Thoracic aorta (tissue), 2 donors: ENCODE measurements at places on chromosomes 13 and 19. TPM values are rescaled to one million over a fixed set of nuclear protein-coding genes. Genes with fewer than 3 reads are reported as not detected.

The CLDN10 gene
- not detected for total RNA-seq

The RNF225 gene
- not detected for total RNA-seq

The WDR87 gene
- not detected for total RNA-seq

The MEF2B gene
- total RNA-seq: 2.0 TPM

The HOOK2 gene
- total RNA-seq: 102 TPM

GRCh38 chr19:47350630-47351029, 1.5 kb downstream of the DHX34 start:
- DNase-seq: no peak
- H3K27ac ChIP-seq: no peak overlapping the region
- no peaks in the 10 kb centered on the region for H3K27me3 ChIP-seq
- peaks cover 26% of the 10 kb centered on the region for H3K36me3 ChIP-seq

DNA sequence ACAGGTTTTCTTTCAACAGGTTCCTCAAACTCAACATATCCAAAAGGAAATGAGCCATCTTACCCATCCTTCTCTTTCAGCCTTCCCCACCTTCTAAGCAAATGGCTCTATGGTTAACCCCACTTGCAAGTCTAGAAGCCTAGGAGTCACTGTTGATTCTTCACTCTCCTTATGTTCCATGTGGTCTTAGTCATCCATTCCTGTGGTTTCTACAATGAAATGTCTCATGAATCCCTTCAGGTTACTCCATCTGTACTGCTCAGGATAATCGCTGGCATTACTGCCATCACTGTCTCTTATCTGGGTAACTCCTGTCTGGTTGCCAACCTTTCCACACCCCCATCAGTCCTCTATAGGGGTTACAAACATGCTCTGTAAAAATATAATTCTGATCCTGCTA, 381.3 kb downstream of the ENOX1 start:
- no peaks in the 10 kb centered on the region for H3K4me1 ChIP-seq
- no peak for DNase-seq
- H3K27me3 ChIP-seq: no peaks in the 10 kb centered on the region
- H3K27ac ChIP-seq: no peak overlapping the region

DNA sequence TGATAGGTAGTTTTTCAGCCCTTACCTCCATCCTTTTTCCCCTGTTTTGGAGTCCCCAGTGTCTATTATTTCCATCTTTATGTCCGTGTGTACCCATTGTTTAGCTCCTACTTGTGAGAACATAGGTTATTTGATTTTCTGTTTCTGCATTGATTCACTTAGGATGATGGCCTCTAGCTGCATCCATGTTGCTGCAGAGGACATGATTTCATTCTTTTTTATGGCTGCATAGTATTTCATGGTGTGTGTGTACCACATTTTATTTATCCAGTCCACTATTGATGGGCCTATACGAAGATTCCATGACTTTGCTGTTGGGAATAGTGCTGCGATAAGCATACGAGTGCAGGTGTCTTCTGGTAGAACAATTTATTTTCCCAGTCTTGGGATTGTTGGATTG, 15.0 kb upstream of the ZNF527 start:
- H3K27me3 ChIP-seq: no peaks in the 10 kb centered on the region
- H3K27ac ChIP-seq: no peak overlapping the region
- H3K36me3 ChIP-seq: peaks cover 21% of the 10 kb centered on the region
- no peaks in the 10 kb centered on the region for H3K4me1 ChIP-seq
- no peak overlapping the region for H3K4me3 ChIP-seq

DNA sequence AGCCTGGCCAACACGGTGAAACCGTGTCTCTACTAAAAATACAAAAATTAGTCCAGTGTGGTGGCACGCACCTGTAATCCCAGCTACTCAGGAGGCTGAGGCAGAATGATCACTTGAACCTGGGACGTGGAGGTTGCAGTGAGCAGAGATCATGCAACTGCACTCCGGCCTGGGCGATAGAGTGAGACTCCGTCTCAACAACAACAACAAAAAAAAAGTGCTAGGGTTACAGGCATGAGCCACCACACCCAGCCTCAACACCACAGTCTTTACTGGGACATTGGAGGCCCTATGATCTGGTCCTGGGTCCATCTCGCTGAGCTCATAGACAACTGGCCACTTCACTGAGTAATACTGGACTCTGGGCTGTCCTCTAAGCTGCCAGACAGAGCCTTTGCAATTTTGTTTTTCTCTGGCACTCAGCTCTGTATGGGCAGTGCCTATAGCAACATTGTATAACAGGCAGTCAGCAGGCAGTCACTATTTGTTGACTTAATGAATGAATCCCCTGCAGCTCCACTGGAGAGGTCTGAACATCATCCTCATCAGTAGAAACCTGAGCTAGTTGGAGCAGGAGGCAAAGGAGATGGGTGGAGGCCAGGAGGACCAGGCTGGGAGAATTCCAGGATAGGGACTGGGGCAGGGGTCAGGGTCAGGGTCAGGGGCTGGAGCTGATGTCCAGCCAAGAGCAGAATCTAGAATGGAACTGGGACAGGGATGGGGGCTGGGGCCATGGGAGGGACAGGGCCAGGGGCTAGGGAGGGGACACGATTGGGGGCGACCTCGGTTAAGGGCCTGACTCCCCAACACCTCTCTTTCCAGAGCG, 8.1 kb downstream of the BLOC1S3 start:
- H3K4me1 ChIP-seq: no peaks in the 10 kb centered on the region
- H3K36me3 ChIP-seq: peaks cover under 1% of the 10 kb centered on the region
- no peak overlapping the region for H3K4me3 ChIP-seq

GRCh38 chr13:100478107-100478809, 110.3 kb downstream of the GGACT start:
- no peaks in the 10 kb centered on the region for H3K27me3 ChIP-seq
- DNase-seq: no peak
- no peak overlapping the region for H3K4me3 ChIP-seq
- H3K36me3 ChIP-seq: no peaks in the 10 kb centered on the region
- no peak overlapping the region for H3K27ac ChIP-seq
- H3K4me1 ChIP-seq: no peaks in the 10 kb centered on the region

- H3K36me3 ChIP-seq: no peaks in the 10 kb centered on the region
- H3K27ac ChIP-seq: no peak overlapping the region
- H3K27me3 ChIP-seq: no peaks in the 10 kb centered on the region
- H3K4me1 ChIP-seq: no peaks in the 10 kb centered on the region
- H3K4me3 ChIP-seq: no peak overlapping the region
Observed at GRCh38 chr13:90742381-90742780, 605.1 kb upstream of the MIR17HG start.

DNA sequence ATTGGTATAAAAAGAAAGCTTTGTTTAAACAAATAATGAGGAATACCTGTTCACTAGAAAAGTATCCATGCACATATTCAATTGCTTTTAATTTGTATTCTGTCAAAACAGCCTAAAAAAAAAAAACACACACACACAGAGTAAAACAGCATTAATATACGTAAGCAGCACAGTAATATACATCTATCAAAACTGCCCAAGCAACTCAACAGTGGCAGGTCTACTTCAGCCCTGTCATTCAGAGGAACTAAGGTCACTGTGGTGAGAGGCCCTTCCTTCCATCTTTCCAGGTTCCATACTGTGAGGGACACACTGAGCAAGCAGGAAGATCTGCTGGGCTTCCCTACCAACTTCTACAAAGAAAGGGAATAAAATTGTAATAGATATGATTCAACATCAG, 3.8 kb downstream of the PROSER1 start:
- no peak overlapping the region for H3K27ac ChIP-seq
- H3K36me3 ChIP-seq: no peaks in the 10 kb centered on the region
- no peak overlapping the region for H3K4me3 ChIP-seq
- H3K4me1 ChIP-seq: peaks cover 34% of the 10 kb centered on the region
- no peaks in the 10 kb centered on the region for H3K27me3 ChIP-seq

- no peak for DNase-seq
- H3K4me1 ChIP-seq: no peaks in the 10 kb centered on the region
- no peaks in the 10 kb centered on the region for H3K27me3 ChIP-seq
Observed at GRCh38 chr19:58268344-58268743, 10.4 kb upstream of the ZNF8 start.

DNA sequence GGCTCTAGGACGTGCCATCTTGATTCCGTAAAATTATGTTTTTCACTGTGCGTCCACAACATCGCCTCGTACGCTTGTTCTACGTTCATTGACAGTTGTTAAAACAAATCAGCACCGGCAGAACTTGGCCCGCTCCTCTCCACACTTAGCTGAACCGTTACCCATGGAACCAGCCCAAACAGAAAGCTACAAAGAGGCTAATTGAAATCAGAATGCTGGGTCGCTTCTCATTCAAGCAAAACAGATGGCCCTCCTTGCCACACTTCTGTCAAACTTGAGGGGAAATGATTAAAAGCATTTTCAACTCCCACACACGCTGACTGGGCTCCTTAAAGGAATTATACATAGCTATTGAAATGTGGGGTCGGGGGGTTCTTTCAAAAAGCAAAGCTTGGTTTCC, 71.6 kb downstream of the TM9SF2 start:
- no peaks in the 10 kb centered on the region for H3K36me3 ChIP-seq
- no peak overlapping the region for H3K4me3 ChIP-seq
- no peaks in the 10 kb centered on the region for H3K27me3 ChIP-seq
- DNase-seq: no peak
- no peak overlapping the region for H3K27ac ChIP-seq

- H3K36me3 ChIP-seq: no peaks in the 10 kb centered on the region
- no peak overlapping the region for H3K4me3 ChIP-seq
- H3K27ac ChIP-seq: no peak overlapping the region
Observed at GRCh38 chr13:110593430-110594130, 21.8 kb upstream of the NAXD start.

GRCh38 chr19:5663904-5664303, 16.4 kb downstream of the MICOS13 start:
- no peaks in the 10 kb centered on the region for H3K27me3 ChIP-seq
- DNase-seq: no peak
- no peaks in the 10 kb centered on the region for H3K4me1 ChIP-seq
- H3K4me3 ChIP-seq: no peak overlapping the region
- H3K36me3 ChIP-seq: peaks cover 80% of the 10 kb centered on the region

DNA sequence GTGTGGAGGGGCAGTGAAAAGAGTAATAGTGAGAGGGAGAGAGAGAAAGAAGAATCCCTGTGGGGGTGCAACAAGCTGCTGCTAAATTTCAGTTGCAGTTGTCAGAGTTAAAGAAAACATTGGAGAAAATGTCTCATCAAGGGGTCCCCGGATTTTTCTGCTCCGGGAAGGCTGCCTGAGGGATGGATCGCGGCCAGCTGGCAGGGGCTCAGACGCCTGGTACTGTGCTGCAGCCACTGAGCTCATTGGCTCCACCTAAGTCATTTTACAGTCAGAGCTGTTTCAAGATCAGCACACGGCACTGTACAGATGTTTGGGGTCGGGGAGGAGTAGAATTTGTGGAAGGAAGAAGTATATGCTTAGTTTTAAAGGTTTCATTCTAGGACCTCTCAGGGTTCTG, 106.2 kb downstream of the SHISA2 start:
- no peaks in the 10 kb centered on the region for H3K27me3 ChIP-seq
- no peak overlapping the region for H3K4me3 ChIP-seq

DNA sequence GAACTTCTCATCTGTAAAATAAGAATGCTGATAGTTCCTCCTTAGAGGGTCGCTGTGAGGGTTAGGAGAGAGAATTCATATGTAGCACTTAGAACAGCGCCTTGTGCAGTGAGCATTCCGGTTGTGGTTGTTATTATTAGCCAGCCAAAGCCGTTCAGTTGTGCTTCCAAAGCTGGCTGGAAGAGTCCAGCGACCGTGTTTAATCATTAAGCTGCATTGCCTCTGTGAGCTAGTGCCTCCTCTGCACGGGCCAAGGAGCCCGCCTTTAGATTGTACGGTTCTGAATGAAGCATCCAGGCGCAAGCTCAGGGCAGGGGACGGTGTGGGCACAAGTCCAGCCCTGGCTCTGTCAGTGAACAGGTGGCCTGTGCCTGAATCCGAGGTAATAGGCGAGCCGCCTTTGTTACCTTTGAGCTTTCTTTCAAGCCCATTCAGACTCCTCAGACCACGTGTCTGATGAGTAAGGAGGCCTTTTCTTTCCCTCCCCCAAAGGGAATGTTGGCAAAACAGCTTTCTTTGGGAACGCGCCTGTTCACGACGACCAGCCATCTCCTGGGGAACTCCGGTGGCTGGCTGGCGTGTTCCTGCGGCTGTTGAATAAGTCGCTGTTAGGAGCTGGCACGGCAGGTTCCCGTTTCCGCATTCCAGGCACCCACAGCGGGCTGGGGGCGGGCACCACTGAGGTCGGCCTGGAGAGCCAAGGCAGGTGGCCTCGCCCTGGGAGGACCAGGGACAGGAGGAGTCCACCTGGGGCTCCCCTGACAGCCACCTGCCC, 25.1 kb downstream of the SIPA1L3 start:
- peak; percentile 21 for DNase-seq
- peak overlapping the region; percentile 55 for H3K4me3 ChIP-seq
- H3K4me1 ChIP-seq: peaks cover 12% of the 10 kb centered on the region
- no peaks in the 10 kb centered on the region for H3K27me3 ChIP-seq
- no peaks in the 10 kb centered on the region for H3K36me3 ChIP-seq

- no peaks in the 10 kb centered on the region for H3K36me3 ChIP-seq
- no peak overlapping the region for H3K27ac ChIP-seq
- no peak for DNase-seq
- H3K4me3 ChIP-seq: no peak overlapping the region
Observed at GRCh38 chr13:98981369-98982080, 3.7 kb upstream of the DOCK9 start.

DNA sequence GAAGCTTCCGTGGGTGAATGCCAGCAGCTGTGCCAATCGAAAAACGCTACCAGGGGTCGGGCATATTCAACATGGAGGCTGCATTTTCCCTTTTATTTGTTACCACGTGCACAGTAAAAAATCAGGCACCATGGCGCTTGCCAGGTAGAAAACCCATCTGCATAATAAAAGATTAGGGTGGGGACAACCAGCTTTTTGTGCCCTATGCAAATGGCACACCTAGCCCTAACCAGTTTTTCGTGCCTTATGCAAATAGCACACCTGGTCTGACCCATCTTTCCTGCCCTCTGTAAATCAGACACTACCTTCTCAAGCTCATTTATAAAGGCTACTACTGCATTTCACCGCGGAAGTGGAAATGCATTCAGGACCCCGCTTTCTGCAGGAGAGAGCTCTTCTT, 62.1 kb upstream of the FREM2 start:
- H3K27me3 ChIP-seq: no peaks in the 10 kb centered on the region
- no peak overlapping the region for H3K4me3 ChIP-seq
- H3K27ac ChIP-seq: no peak overlapping the region
- no peaks in the 10 kb centered on the region for H3K4me1 ChIP-seq
- H3K36me3 ChIP-seq: no peaks in the 10 kb centered on the region

DNA sequence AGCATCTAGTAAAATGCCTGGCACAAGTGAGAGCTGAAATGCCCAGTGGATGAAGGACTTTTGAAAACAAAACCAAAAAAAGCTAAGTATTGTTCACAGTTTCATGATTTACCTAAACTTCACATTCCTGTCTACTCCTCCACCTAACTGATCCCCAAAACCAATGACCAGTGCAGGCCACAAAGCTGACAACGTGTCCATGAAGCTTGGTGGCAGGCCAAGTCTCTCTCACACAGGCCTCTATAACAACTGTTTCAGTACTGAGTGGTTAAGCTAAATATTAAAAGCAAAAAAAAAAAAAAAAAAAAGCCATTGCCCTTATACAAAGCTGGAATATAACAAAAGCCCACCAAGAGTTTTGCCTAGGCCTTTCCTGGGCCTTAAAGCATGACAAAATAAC, 36.4 kb downstream of the STK24 start:
- H3K4me3 ChIP-seq: no peak overlapping the region
- H3K27ac ChIP-seq: no peak overlapping the region
- peaks cover 62% of the 10 kb centered on the region for H3K4me1 ChIP-seq
- no peaks in the 10 kb centered on the region for H3K27me3 ChIP-seq

- no peaks in the 10 kb centered on the region for H3K36me3 ChIP-seq
- no peak for DNase-seq
- no peak overlapping the region for H3K27ac ChIP-seq
- peaks cover 5% of the 10 kb centered on the region for H3K4me1 ChIP-seq
- no peak overlapping the region for H3K4me3 ChIP-seq
Observed at GRCh38 chr19:35126624-35126959, 8.3 kb downstream of the LGI4 start.

- no peaks in the 10 kb centered on the region for H3K4me1 ChIP-seq
- no peak overlapping the region for H3K4me3 ChIP-seq
- no peak for DNase-seq
- no peaks in the 10 kb centered on the region for H3K36me3 ChIP-seq
- H3K27ac ChIP-seq: no peak overlapping the region
Observed at GRCh38 chr13:66492479-66492878, 737.7 kb downstream of the PCDH9 start.
